Purkinje cell (primary cell): ENCODE measurements at places on chromosomes 11 and 22. TPM values are rescaled to one million over a fixed set of nuclear protein-coding genes. Genes with fewer than 3 reads are reported as not detected.

The MMP8 gene
- polyA plus RNA-seq = not detected in 2 replicates

The MRPL23 gene
- polyA plus RNA-seq = 2.4 and 4.5 TPM in 2 replicates

The HPX gene
- polyA plus RNA-seq = not detected in 2 replicates

The LARGE2 gene
- polyA plus RNA-seq = not detected in 2 replicates

The BIK gene
- not detected in 2 replicates for polyA plus RNA-seq

The APOL5 gene
- not detected in 2 replicates for polyA plus RNA-seq

The CRYBB3 gene
- polyA plus RNA-seq = not detected in 2 replicates

The RRAS2 gene
- 10.1 and 12.0 TPM in 2 replicates for polyA plus RNA-seq

The MUC15 gene
- polyA plus RNA-seq = not detected in 2 replicates

The PHLDA2 gene
- polyA plus RNA-seq = 1.4 TPM in 1 of 2 replicates, not detected in the other
